ENCODE measurements at places on chromosomes 2 and 18.

DNA sequence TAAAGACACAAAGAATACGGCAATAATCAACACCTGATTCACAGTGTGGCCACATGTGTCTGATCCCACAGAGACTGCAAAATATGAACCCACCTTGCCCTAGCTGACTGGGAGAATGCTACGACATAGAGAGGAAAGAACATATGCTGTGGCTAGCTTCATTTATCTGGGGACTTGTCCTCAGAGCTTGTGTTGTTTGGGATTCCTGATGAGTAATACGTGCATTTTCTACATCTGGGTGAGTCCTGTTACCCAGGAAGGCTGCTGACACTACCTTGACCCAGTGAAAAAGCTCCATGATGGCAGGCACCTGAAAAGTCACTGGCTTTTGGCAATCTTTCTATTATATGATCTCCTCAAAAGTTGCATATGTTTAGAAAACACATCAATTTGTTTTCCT is 427.7 kb upstream of the LYPD1 start:
- peak; percentile 15 for DNase-seq

DNA sequence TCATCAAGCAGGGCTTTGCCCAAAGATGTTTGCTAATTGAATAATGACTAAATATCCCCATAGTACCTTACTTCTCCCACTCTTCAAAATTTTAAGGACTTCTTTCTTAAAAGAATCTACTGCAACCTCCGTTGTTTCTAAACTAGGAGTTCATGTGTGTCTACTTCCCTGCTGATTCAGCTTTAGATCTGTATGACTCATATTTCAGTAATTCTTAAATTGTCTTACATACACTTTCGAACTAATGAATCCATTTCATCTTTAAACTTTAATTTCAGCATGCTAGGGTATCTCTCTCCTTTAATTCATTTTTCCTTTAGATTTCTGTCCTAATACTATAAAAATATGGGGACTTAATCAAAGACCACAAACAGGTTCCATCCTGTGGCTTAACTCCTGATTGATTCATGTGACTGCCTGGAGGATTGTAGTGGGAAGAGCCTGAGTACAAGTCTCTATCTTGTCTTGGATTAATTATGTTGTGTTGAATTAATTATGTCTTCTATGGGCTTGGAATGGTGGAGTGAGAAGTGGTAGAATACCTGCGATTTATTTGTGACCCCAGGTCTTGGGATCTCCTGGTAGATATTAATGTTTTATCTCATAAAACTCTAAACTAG is 24.9 kb upstream of the COL5A2 start:
- peak; percentile 80 for DNase-seq

- DNase-seq: peak; percentile 58
These were observed 48.2 kb upstream of the LGALSL start for GRCh38 chr2:64405581-64406406.

DNA sequence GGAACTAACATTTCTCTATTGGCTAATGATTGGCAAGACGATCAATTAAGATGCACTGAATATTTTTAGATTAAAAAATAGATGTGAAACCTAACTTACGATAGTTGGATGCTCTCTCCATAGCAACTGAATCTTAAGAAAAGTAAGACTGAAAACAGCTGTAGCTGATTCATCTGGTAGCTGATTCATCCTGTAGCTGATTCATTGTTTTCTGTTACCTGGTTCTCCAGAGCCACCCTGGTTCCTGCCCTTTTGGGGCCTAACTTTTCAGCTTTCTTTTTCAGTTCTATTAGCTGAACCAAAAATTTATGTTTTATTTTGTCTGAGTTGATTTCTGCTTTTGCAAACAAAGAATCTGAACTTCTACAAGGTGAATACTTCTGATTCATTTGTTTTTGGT is 22.7 kb upstream of the SPR start:
- peak; percentile 72 for DNase-seq

- no peak for DNase-seq
These were observed 316.9 kb upstream of the THSD7B start for GRCh38 chr2:136448432-136448831.

GRCh38 chr18:31577195-31577594 is 14.5 kb upstream of the TTR start:
- DNase-seq: no peak
